ENCODE measurements at places on chromosomes 11 and 22. TPM values are rescaled to one million over a fixed set of nuclear protein-coding genes. Genes with fewer than 3 reads are reported as not detected.

GRCh38 chr22:23984430-23984829 is 4.5 kb downstream of the GSTT2 start:
- DNase-seq = no peak

GRCh38 chr11:16773981-16774935 is 35.8 kb downstream of the C11orf58 start:
- no peak for DNase-seq

GRCh38 chr22:43574738-43575137 is 162.9 kb downstream of the MPPED1 start:
- DNase-seq = no peak

Gene FOLH1
- total RNA-seq = not detected

Gene TUBA8
- not detected for total RNA-seq

Gene GNAZ
- 17.2 TPM for total RNA-seq

Gene ANGPTL5
- total RNA-seq = not detected

DNA sequence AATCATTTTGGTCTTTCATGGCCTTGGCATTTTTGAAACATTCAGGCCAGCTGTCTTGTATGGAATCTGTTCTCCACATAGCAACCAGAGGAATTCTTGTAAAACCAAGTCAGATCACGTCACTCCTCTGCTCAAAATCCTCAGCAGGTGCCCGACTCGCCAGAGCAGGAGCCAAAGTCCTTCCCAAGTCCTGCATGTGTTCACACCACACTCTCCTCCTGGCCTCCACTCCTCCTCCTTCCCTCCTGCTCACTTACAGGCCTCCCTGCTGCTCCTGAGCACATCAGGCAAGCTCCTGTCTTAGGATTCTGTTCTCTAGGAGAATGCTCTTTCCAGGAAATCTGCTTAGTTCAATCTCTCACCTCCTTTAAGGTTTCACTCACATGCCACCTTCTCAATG is 6.9 kb upstream of the PSMC3 start:
- DNase-seq = no peak

DNA sequence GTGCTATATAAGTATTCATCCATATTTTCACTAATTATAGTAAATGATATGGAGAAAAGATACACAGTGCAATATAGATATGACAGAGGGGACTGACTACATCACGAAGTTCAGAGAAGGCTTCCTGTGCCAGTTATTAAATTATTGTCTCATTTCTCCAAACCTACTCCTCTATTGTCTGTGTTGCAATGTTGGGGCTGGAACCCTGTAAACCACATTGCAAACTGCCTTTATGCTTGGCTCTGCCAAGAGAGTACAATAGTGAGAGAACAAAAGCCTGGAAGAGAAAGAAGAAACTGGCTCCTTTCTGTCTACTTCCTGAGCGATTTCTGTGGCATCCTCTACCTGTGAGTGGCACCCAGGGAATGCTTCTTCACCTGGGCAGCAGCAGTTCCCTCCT is 46.4 kb downstream of the ME3 start:
- DNase-seq = no peak

Gene KRTAP5-7
- total RNA-seq = not detected

- no peak for DNase-seq
Observed at GRCh38 chr11:47538741-47539565, 14.0 kb downstream of the CELF1 start.

GRCh38 chr11:96090711-96091110 is 166.8 kb upstream of the MTMR2 start:
- no peak for DNase-seq

DNA sequence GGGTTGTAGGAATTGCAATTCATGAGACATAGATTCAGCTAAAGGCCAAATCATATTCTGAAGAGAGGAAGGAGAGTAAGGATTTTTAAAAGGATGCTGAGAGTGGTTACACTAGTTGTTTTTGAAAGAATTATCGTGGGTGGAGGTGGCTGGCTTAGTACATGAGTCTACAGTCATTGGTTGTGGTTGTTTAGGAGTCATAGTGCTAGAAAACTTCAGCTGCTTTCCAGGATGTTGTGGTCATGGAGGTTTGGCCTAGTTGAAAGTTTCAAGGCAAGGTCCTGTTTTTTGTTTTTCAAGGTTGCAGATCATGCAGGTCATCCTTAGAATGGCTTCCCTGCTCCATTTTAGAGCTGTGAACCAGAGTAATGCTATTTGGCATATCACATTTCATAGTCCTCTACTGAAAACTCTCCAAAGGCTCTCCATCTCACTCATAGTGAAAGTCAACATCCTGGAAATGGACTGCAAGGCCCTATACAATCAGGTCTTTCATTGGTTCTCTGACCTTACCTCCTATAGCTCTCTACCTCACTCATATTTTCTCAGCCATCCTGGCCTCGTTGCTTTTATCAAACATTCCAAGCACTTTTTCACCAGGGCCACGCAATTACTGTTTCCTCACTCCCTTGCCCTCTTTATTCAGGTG is 26.1 kb upstream of the ZBTB44 start:
- DNase-seq = no peak

GRCh38 chr11:75673977-75674582 is 5.2 kb upstream of the MAP6 start:
- no peak for DNase-seq

DNA sequence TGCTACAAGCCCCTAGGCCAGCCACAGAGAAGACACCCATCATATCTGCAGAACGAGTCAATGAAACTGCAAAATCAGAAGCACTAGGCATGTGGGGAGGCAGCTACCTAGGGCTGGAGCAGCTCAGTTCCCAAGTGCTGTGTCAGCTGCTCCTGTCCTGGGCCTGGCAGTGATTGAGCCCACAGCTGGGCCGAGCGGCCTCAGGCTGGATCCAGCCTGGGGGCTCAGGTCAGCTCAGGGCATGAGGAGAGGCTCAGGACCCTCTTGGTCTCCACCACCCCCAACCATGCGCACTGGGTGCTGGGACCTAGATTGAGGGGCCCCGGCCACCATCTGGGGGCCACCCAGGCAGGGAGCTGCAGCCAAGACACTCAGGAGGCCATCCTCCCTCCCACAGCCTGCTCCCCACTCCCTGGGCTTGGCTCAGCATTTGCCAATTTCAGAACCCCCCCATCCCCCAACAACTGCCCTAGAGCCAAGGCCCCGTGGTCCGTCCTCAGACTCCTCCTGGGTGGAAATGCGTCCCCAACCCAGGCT is 2.4 kb upstream of the TNNT3 start:
- DNase-seq = no peak

Gene SNX32
- not detected for total RNA-seq

Gene YDJC
- 71.7 TPM for total RNA-seq

- no peak for DNase-seq
Observed at GRCh38 chr11:134021326-134021725, 47.5 kb upstream of the JAM3 start.

Measured in G401 (cell line).